ENCODE measurements at places on chromosomes 1 and 21. TPM values are rescaled to one million over a fixed set of nuclear protein-coding genes. Genes with fewer than 3 reads are reported as not detected.

The NSL1 gene
- total RNA-seq, result 25.7 TPM

The TMEM240 gene
- 0.68 TPM for total RNA-seq

The GUCA2B gene
- not detected for total RNA-seq

The GCSAML gene
- total RNA-seq, result not detected

The HFM1 gene
- not detected for total RNA-seq

The KCNE2 gene
- total RNA-seq, result not detected

The NTNG1 gene
- total RNA-seq, result not detected

The RAB13 gene
- 136 TPM for total RNA-seq

The PDZK1 gene
- 0.39 TPM for total RNA-seq
